Activated CD4-positive, alpha-beta T cell treated with anti-CD3 and anti-CD28 coated beads, Interleukin-2, amount 10 ng/mL, durations not matched to agents 24 days and 14 days (primary cell): ENCODE measurements at places on chromosomes 2 and 18. TPM values are rescaled to one million over a fixed set of nuclear protein-coding genes. Genes with fewer than 3 reads are reported as not detected.

LYPD1 gene
- not detected in 2 replicates for total RNA-seq

LHCGR gene
- total RNA-seq: not detected in 2 replicates

UPP2 gene
- not detected in 2 replicates for total RNA-seq

DQX1 gene
- 0.59 and 0.68 TPM in 2 replicates for total RNA-seq

CHRNG gene
- not detected in 2 replicates for total RNA-seq

SPAST gene
- total RNA-seq: 19.5 and 20.9 TPM in 2 replicates

BOLL gene
- not detected in 2 replicates for total RNA-seq

KIAA2012 gene
- total RNA-seq: not detected in 2 replicates

UGT1A4 gene
- total RNA-seq: not detected in 2 replicates

ST8SIA5 gene
- total RNA-seq: not detected in 2 replicates

SLC23A3 gene
- total RNA-seq: 1.8 and 2.3 TPM in 2 replicates

NLRC4 gene
- total RNA-seq: 0.19 and 0.24 TPM in 2 replicates

FOXD4L1 gene
- total RNA-seq: 0.17 and 0.30 TPM in 2 replicates

SLC16A14 gene
- 4.0 and 5.1 TPM in 2 replicates for total RNA-seq

- no peak for DNase-seq
These were observed 2.3 kb upstream of the MAB21L4 start for GRCh38 chr2:240898108-240898730.

DNA sequence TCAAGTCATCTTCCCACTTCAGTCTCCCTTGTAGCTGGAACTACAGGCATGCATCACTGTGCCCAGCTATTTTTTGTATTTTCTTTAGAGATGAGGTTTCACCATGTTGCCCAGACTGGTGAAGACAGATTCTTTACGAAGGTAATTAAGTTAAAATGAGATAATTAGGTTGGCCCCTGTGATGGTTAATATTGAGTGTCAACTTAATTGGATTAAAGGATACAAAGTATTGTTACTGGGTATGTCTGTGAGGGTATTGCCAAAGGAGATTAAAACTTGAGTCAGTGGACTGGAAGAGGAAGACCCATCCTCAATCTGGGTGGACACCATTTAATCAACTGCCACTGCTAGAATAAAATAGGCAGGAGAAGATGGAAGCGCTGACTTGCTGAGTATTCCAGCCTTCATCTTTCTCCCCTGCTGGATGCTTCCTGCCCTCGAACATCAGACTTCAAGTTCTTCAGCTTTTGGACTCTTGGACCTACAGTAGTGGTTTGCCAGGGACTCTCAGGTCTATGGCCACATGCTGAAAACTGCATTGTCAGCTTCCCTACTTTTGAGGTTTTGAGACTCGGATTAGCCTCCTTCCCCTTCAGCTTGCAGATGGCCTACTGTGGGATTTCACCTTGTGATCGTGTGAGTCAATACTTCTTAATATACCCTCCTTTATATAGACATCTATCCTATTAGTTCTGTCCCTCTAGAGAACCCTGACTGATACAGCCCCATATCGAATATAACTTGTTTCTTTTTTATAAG, 269.1 kb downstream of the TMX3 start:
- no peak for DNase-seq

DNA sequence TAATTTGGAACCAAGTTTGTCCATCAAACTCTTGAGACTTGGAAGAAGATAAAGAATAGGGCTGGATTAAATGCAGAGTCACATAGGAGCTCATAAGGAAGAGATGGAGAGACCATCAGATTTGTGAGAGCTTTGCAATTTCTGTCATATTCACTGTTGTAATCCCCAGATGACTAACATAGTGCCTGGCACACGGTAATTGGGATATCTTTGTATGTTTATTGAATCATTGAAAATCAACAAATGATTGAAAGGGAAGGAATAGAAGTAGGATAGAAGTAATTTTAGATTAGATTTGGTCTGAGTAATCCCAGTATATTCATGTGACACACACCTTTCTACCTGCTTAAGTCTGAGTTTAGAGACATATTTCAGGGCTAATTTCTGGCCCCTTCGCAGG, 75.4 kb downstream of the LCLAT1 start:
- DNase-seq: no peak

DNA sequence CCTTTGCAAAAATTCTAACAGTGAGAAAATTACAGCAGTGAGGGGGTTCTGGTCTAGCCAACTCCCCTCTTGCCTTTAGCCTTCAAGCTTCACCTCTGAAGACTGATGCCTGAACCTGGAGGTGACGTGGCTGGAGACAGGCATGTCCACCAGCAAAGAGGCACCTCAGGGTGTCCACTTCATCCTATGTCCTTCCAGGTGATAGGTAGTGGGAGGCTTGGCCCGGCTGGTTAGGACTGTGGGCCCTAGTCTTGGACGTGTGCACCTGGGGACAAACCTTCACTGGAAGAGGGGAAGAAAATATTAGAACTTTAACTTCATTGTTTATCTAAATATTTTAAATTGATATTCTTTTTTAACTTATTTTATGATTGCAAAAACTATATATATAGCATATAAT, 35.5 kb upstream of the EDAR start:
- DNase-seq: no peak

GRCh38 chr2:226208726-226209125, 590.9 kb downstream of the IRS1 start:
- DNase-seq: no peak

DNA sequence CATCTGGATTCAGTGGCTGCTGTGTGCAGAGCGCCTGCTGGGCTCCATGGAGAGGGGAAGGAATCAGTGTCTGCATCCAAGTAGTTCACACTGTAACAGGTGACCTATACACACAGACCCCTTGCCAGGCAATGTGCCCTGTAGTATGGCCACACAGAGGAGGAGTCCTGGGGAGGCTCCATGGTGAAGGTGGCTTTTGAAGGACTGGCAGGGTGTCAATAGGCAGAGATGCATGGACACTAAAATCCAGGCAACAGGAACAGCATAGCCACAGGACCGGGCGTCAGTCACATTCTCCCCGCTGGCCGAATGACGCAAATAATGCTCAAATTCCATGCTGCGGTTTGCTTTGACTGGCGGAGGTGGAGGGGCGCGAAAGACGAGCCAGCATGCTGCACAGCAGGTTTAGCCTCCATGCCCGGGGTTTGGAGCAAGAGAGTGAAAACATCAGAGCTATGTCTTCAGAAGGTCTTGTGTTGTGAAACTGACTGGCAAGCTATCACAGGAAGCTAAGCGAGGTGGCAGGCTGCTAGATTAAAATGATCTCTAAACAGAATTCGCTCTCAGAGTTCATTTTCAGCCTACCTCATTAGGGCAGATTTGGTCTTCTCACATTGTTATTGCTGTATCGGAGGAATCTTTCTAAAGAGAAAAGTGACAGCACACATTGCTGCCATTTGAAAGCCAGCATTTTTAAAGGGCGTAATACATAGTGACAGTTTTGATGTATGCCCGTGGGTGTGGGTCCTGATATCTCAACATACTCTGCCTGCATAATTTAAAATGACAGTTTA, 1.2 kb upstream of the CHMP1B start:
- peak; percentile 84 for DNase-seq

DNA sequence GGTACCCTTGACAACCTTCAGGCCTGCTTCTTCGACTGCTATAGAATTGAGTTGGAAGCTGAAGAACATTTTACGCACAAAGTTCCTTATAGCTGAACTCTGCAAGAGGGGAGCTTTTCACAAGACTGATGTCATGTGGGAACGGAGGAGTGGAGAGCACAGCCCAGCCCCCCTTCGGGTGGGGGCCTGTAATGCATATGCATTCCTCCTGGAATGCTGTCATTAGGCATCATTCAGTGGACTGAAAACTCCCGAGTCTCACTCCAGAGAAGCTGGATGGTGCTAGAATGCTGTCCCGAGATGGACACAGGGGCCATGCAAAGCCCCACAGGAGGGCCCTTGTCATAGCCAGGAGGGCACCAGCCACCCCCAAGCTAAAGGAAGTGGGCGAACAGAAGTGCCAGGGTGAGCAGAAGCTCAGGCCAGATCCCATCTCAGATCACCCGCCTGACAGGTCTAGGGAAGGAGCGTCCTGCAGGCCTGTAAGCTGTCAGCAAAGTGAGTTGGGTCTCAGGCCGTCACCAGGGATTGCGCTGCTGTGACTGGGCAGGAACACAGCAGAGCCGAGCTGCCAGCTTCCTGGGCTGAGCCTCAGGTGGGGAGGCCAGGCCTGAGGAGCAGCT, 43.8 kb upstream of the RBM44 start:
- no peak for DNase-seq

- no peak for DNase-seq
These were observed at the start of gene KLHL41 for GRCh38 chr2:169509298-169509885. TSS of gene KLHL41 (plus strand) at chr2:169509702. CDS start at chr2:169509779, 77 bp downstream.

DNA sequence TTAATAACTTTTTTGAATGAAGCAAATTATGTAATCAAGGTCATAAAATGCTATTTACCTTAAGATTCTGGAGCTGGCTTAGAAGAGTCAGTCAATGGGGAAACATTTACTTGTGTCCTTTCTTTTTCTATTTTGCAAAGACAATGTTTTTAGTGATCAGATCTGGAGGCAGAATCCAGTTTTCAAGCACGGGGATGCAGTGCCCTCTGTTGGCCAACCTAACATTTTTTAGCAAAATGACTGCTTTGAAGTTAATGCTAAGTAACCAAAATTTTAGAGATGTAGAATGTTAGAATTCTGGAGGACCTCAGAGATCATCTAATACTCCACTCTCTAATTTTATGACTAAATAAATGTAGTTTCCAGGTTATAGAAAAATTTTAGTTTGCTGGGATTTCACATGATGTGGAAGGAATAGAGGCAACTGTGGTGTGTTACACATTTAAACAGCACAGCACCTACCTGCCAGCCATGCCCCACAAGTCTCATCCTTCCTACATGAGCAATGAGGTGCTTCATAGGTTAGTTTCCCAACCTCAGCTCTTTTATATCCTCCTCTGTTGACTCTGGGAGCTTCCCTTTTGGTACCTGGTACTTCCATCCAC, 23.6 kb upstream of the SLC9A4 start:
- DNase-seq: peak; percentile 91

DNA sequence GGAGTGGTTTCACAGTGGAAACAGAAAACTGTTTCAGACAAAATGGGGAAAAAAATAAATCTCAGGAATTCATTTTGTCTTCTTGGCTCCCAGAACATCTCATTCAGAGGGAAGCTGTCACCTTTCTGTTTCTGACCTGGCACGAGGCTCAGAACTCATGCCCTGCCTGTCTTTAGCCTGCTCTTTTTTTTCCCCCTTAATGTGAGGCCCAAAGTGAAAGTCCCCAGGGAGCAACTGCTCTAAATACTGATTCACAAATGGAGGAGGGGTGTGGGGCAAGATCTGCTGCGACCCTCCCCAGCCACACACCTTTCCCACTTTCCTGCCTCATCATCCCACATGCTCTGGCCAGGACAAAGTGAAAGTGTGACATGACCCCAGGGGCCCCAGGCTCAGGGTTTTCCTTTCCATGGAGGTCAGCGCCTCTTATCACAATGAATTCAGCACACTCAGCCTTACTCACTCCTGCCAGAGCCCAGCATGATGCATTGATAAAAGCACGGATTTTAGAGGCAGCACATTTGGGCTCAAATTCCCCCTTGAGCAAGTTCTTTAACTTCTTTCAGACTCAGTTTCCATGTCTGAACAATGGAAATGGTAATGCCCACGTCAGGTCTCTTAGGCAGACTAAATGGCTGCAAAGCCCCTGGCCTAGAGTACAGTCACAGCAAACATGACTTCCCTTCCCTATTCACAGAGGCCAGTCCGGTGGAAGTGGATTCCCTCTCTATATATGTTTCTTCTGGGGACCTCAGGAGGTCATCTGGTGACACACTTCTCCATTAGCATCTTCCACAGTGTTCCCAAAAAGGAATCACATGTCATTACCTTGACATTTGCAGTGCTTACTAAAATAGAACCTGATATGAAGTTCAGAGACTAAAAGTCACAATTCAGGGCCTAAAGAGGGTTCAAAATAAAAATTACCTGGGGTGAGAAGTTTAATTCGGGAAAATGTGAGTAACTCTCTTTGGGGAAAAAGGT, 55.3 kb upstream of the TMEM163 start:
- no peak for DNase-seq

- no peak for DNase-seq
These were observed 52.1 kb downstream of the POLE4 start for GRCh38 chr2:75010571-75010970.

- no peak for DNase-seq
These were observed 136.5 kb downstream of the UBR3 start for GRCh38 chr2:169963786-169964185.

- DNase-seq: peak; percentile 73
These were observed 17.5 kb downstream of the STAT1 start for GRCh38 chr2:190996338-190996946.

DNA sequence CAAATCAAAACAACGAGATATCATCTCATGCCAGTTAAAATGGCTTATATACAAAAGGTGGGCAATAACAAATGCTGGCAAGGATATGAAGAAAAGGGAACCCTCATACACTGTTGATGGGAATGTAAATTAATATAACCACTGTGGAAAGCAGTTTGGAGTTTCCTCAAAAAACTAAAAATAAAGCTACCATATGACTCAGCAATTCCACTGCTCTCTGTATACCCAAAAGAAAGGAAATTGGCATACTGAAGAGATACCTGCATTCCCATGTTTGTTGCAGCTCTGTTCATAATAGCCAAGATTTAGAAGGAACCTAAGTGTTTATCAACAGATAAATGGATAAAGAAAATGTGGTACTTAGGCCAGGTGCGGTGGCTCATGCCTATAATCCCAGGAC, 124.8 kb downstream of the MSTN start:
- DNase-seq: no peak

DNA sequence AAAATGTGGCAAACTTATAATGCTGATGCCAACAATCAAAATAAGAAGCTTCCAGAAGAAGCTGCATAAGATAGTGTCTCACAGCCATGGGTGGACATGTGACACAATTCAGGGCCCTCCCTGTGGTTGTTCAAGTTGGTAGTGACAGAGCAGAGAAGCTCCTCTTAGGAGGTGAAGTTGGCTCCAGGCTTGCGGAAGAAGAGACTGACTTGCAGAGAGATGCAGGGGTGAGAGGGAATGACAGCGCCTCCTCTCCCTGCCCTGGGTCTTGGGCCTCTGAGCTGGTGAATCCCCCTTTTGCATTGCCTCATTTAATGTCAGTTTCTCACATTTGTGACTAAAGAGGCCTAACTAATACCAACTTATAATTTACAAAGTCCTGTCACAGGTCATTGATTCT, 23.0 kb upstream of the RHOB start:
- DNase-seq: no peak
